Hippocampal formation (tissue), 2 donors: ENCODE measurements at places on chromosomes 2 and 18.
A peak's percentile ranks its signal among the peaks of the same experiment; 100 is the strongest.

GRCh38 chr2:163264341-163264740 is 425.8 kb upstream of the KCNH7 start:
- no peak for DNase-seq

GRCh38 chr2:12192762-12193161 is 446.3 kb downstream of the LPIN1 start:
- DNase-seq: no peak

DNA sequence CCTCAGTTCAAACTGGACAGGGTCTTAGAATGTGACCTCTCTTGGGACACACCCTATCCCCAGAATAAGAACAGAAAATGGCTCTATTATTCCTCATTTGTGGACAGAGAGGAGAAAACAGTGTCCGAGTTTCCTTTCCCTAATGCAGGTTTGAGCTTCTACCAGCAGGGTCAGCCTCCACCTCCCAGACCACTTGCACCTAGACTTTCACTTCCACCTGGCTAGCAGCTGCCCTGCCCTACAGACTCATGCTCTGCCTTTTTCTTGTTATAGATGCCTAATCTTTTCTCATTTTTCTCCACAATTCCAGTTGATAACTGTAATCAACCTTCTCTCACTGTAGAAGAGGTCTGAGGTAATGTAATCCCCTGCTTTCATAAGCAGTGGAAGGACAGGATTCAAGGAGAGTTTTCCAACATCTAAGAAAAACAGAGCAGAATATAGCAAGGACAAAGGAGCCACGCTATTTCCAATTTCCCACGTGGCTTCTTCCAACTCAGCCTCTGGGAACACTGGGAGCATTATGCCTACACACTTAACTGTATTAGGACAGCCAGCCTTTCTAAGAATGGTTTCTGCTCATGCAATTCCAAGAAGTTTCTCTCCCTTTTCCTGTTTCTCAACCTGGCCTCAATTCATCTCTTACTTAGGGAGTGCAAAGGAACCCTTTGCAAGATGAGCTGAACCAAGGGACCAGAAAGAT is 239.8 kb downstream of the BCL11A start:
- DNase-seq: no peak

DNA sequence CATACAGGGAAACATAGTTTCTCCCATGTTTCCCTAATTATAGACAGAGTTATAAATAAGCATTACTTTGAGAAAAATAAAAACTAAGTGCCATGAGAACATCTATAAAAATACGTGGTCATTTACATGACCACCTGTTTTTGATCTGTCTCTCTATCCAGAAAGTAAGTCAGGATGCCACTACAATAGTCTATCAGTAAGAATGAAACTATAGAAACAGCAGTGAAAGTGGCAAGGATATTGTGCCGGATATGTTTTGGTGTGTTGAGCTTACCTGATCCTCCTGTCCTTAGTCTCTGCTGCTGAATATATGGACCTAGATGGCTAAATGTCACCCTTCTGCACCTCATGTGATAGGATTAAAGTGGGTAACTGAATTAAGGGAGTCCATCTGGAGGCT is 512.4 kb downstream of the LRP1B start:
- no peak for DNase-seq

- no peak for DNase-seq
These were observed 28.2 kb upstream of the TNP1 start for GRCh38 chr2:216888081-216888480.

DNA sequence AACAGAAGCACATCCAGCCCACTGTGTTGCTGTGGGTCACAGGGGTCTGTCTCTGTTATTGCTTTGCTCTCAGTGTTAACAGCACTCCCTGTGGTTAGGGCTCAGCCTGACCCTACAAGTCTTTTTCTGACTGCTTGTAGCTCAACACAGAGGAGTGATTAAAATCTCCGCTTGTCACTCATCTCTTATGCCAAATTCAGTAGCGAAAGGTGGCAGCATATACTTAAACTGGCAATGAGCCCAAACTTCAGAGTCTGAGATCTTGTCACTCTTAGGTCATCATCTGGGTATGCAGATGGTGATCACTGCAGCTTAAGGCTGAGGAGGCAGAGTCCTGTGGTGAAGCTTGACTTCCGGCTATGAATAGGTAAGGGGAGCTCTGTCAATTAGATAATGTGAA is 63.3 kb upstream of the CSRNP3 start:
- no peak for DNase-seq

- no peak for DNase-seq
These were observed 52.9 kb downstream of the OSBPL6 start for GRCh38 chr2:178247250-178247649.

- DNase-seq: no peak
These were observed 326.9 kb downstream of the FSIP2 start for GRCh38 chr2:186065491-186065890.

DNA sequence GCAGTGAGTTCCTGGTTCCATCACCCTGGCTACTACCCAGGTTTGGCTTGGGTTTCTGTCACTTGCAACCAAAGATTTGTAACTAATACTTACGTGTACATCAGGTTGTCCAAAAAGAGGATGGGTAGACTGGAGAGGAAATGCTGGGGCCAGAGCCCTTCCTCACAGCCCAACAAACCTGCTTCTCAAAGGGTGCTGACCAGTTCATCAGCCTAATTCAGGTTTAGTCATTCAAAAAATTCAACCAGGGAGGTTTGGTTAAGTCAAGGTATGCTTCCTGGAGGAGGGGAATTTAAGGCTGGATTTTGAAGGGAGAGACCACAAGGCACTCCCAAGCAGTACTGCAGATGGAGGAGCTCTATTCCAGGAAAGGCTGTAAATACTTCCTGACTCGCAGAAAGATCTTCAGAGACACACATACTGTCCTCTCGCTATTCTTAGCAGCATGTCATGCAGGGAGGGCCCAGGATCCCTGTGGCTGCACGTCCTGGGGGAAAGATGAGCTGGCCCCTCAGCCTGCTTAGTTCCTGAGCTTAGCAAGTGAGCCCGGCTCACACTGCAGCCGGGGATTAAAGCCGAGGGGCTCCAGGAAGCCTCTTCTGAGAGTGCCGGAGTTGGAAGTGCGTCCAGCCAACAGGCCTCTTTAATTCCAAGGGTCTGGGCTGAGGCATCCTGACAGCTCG is 40.0 kb upstream of the BIN1 start:
- DNase-seq: no peak

GRCh38 chr18:79829136-79829854 is 31.6 kb downstream of the KCNG2 start:
- no peak for DNase-seq

GRCh38 chr18:13323186-13323585 is 104.6 kb downstream of the LDLRAD4 start:
- DNase-seq: no peak

DNA sequence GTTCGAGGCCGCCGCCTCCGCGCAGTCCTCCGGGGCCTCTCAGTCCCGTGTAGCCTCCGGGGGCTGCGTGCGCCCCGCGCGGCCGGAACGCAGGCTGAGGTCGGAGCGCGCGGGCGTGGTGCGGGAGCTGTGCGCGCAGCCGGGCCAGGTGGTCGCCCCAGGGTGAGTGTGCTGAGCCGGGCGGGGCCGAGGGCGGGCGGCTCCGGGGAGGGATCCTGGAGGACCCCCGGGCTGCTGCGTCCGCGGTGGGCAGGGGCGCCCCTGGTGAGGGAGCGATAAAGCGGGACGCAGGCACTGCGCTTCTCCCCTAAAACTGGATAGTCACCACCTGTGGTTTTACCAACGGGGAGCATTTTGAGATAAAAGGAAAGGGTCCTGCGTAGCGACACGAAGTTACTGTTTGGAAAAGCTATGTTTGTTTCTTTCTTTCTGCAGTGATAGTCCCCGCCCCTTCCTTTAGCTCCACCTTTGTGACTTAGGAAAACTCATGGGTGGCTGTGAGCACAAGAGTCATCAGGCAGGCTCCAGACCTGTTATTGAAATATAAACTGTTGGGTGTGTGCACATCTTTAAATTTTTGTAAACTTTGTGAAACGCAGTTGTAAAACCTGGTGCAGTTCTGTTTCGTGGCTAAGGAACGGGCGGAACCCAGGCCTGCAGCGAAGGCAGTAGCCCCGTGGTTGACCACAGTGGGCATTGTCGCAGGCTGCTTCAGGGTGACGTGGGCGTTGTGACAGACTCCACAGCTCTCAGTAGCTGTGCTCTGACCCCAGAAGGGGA is 687 bp downstream of the CTDP1 start:
- no peak for DNase-seq

DNA sequence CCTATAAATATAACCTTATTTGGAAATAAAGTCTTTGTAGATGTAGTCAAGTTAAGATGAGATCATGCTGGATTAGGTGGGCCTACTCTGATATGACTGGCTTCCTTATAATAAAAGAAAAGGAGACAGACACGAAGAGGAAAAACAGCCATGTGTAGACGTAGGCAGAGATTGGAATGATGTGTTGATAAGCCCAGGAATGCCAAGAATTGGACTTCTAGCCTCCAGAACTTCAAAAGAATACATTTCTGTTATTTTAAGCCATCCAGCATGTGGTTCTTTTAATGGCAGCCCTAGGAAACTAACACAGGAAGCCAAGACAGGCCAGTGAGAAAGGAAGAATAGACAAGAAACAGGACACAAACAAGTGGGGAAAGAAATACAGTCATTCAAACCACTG is 68.6 kb downstream of the NYAP2 start:
- no peak for DNase-seq

DNA sequence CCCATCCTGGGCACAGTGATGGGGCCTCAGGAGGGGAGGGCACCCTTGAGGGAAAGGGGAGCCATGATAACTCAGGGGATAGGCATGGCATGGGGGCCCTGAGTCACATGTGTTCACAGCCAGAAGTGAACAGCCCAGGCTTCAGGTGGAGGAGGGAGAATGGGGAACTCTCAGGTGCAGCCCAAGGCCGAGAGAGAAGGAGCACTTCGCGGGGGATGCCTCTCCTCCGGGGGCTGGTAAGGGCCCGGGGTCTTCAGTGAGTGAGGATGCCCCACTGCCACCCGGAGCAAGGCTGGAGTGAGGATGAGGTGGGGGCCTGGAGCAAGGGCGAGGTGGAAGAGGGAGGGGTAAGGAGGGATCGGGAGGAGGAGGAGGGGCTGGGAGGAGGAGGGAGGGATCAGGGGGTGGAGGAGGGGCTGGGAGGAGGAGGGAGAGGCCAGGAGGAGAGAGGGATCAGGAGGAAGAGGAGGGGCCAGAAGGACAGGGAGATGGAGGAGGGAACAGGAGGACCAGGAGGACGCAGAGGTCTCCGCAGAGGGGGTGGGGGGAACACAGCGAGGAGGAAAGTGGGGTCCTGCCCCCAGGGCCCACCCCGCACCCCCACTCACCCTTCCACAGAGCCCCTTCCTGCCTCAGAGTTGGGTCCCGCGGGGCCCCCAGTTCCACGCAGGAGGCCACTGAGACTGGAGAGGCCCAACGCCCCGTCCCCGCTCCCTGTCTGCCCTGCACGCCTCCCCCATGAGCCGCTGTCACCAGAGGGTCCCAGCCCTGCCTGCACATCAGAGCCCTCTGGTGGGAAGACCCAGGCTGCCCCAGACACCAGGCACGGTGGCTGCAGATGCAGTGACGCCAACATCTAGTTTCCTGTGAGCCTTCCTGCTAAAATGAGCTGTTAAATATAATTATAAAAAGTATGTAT is 42.8 kb downstream of the RAMP1 start:
- no peak for DNase-seq

- no peak for DNase-seq
These were observed 25.2 kb downstream of the IMPA2 start for GRCh38 chr18:12006488-12006840.

DNA sequence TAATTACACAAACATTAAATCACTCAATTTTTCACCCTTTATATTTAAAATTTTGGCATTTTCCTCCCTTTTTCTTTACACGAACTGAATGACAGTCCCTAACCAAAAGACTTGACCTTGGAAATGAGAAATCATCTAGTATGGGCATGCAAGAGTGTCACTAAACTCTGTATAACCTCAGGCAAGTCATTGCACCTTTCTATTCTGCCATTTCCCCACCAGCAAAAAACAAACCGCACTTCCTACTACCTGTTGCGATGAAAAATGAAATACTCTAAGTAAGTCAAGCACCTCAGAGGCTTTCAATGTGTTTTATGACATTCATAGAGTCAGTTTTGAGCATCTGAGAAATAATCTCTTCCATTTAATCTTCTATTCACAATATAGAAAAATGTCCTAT is 44.1 kb downstream of the ANKRD44 start:
- no peak for DNase-seq

- peak; percentile 16 for DNase-seq
These were observed 774 bp downstream of the MSH6 start for GRCh38 chr2:47783486-47784351.

DNA sequence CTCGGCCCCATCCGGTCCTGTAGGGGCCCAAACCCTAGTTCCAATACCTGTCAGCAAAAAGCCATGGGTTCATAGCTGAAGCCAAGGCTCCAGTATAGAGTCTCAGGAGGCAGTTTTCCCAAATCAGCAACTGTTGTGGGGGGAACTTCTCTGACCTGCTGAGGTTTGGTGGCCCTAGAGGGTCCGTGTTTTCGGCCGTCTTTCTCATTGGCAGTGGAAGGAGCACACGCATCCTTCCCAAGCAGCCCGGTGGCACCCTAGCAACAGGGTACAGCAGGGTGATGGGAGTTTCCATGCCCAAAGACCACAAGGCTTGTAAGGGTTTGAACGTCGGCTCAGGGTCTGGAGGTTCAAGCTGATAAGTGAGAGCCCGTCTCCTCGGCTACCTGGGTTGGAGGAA is 6.6 kb downstream of the FOSL2 start:
- DNase-seq: no peak

- no peak for DNase-seq
These were observed 56.1 kb downstream of the SETBP1 start for GRCh38 chr18:44736664-44737380.

- no peak for DNase-seq
These were observed 335.4 kb downstream of the DYSF start for GRCh38 chr2:71788601-71789240.

DNA sequence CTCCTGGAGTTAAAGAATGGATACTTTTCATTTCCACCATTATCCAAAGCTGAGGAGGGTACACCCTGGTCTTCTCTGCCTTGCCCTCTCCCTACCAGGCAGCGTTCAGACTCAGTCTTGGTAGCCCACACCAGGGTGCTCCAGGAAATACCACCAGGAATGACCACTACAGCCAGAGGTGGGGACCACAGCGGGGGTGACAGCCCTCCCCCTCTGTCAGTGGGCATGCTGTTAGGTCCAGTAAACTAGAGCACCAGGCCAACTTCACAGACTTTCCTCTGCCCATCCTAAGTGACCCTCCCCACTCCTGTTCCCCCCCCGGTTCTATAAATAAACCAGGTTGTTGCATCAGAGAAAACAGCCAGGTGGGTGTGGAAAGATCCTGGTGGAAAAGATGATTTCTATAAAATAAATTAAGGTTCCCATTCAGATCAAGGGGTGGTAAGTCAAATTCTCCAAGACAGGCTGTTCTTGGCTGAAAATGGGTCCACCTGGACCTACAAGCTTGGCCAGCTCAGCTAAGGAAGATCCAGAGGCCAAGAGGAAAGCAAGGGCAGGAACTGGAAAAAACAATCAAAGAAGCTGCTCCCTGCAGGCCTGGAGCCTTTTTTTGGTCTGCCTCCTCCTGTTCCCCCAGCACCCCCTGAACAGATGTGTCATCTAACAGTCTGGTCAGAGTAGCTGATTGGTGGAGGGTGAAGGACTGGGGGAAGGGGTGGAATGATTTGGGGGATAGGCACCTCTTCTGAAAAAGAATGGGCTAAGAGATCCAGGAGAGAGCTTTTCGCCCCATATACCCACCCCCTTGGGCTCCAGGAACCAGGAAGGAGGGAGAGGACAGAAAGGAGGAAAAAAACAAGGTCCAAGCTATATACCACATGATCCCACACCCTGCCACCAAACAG is 2.3 kb downstream of the RAB11FIP5 start:
- no peak for DNase-seq
